Common myeloid progenitor, CD34-positive (primary cell): ENCODE measurements at places on chromosomes 3 and 15.
A peak's percentile ranks its signal among the peaks of the same experiment; 100 is the strongest.

DNA sequence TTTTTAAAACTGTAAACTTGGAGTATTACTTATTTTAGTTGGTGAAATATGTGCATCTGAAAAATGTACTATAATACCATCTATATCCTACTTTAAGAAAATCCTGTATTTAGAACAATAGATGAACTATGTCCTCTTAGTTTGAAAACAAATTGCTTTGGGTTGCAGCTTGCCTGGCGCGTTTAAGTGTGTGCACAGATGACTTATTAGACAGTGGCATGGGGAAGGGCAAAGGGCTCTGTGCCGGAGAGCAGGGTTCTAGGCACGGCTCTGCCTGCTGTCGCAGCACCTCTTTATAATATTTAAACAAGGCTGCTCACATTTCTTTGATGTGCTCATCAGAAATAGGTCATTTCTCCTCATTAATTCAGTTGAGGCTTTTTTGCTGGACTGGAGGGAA, 10.0 kb downstream of the PXK start:
- no peak for DNase-seq

GRCh38 chr3:121896823-121897222, 2.6 kb downstream of the SLC15A2 start:
- DNase-seq = no peak

DNA sequence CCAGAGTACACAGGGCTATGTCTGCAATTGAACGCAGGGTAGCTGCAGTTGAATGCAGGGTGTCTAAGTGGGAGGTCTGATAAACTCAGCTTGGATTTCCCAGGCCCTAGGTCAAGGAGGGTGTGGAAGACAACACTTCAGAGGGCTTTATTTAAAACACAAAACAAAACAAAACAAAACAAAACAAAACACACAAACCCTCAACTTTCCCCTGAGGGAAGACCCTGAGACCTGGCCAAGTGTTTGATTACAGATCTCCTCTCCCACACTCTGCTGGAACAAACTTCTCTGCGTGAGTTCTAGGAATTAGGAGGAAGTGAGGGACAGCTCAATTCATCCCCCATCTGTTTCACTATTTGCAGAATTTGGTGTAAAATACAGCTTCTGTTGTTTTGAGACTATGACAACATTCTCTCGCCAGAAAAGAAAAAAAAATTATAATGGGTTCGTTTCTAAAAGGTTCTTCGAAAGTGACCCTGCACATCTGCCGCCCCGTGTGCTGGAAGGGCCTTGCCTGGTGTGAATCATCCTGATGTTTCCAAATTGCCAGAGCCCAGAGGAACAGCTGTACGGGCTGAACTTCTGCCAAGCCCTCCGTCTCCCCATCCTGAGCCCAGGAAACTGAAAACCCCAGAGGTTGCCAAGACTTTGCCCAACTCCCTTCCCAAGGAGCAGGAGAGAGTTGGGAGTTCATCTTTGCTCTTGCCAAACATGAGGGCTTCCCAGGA, 73.3 kb upstream of the RAD18 start:
- DNase-seq = no peak

GRCh38 chr3:33074217-33075067, 22.5 kb downstream of the GLB1 start:
- peak; percentile 87 for DNase-seq

DNA sequence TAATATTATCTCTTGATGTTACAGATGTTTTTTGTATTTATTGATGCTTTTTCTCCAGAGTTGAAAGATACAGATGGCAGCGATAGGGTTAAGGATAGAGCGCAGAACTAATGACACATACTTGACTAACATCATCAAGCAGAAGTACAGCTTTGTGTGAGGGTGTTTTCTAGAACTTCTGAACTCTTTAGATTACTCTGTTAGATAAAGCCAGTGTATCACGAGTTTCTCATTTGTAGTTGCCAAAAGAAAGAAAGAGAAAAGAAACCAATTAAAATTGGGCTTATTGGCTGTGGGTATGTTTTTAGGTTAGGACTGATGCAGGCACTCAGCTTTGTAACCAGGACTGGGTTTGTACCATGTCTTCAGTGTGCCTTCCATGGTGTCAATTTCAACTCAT, 6.6 kb upstream of the GPR171 start:
- peak; percentile 15 for DNase-seq

- peak; percentile 17 for DNase-seq
These were observed 155.6 kb upstream of the STT3B start for GRCh38 chr3:31377045-31377642.
